GM23338 (cell line): ENCODE measurements at places on chromosomes 7 and 10. TPM values are rescaled to one million over a fixed set of nuclear protein-coding genes. Genes with fewer than 3 reads are reported as not detected.

GALNT17 gene
- total RNA-seq: 51.2 and 65.6 TPM in 2 replicates

GOT1 gene
- total RNA-seq: 29.4 and 36.8 TPM in 2 replicates

SPDYE1 gene
- total RNA-seq: not detected in 2 replicates

PALD1 gene
- 48.7 and 58.2 TPM in 2 replicates for total RNA-seq

TCAF2 gene
- 0.08 and 0.28 TPM in 2 replicates for total RNA-seq

MYH16 gene
- total RNA-seq: not detected in 2 replicates

ERVW-1 gene
- 0.07 TPM in 1 of 2 replicates, not detected in the other for total RNA-seq

SUN3 gene
- total RNA-seq: 0.52 TPM in 1 of 2 replicates, not detected in the other

DLG5 gene
- 50.8 and 66.6 TPM in 2 replicates for total RNA-seq

DNAH11 gene
- total RNA-seq: 4.7 and 9.3 TPM in 2 replicates

CHST15 gene
- 10.9 and 11.2 TPM in 2 replicates for total RNA-seq
